ENCODE measurements at places on chromosomes 16 and 17.

GRCh38 chr17:51152766-51153209, 571 bp upstream of the NME1 start:
- no peak for DNase-seq

GRCh38 chr16:83005653-83006160, 378.9 kb downstream of the CDH13 start:
- DNase-seq: no peak

DNA sequence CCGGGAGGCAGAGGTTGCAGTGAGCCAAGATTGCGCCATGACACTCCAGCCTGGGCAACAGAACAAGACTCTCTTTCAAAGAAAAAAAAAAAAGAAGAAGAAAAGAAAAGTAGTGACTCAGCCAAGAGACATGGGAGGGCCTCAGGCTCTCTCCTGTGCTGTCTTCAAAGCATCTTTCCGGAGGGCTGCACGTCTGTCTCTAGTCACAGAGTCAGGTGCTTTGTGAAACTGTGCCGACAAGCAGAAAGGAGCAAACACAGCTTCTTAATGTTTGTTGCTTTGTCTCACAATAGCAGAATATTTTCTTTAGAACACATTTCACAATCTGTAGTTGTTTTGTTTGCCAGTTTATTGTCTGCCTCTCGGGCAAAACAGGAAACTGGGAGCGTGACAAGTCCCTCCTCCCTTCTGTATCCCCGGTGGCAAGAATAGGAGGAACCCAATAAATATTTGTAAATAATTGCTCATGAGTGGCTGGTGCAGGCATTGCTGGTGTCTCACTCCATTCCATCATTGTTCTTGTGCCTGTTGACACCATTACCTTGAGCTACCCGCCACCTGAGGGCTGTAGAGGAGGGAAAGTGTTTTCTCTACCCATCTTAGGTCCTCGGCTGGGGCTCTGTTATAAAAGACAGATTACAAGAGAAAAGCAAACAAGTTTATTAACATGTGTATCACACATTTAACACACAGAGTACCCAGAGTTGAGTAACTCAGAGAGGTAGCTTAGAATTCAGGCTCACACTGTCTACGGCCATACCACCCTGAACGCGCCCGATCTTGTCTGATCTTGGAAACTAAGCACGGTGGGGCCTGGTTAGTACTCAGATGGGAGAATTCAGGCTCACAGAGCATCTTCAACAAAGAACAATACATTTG, 5.5 kb downstream of the GAST start:
- no peak for DNase-seq

GRCh38 chr17:61395409-61395982, 4.1 kb upstream of the TBX2 start:
- DNase-seq: no peak

Data from progenitor cell of endocrine pancreas (in vitro differentiated cells).